Aorta (tissue), 5 donors: ENCODE measurements at places on chromosomes 2 and 18. TPM values are rescaled to one million over a fixed set of nuclear protein-coding genes. Genes with fewer than 3 reads are reported as not detected.

Gene ZNF532
- total RNA-seq = 183 TPM

Gene CASP10
- total RNA-seq = 26.1 TPM

Gene CASP8
- total RNA-seq = 19.2 TPM

Gene LCT
- total RNA-seq = not detected

Gene KCMF1
- 66.7 TPM for total RNA-seq

Gene KCNE4
- total RNA-seq = 10.9 TPM

Gene CROCC2
- 0.45 TPM for total RNA-seq

Gene NFATC1
- 37.2 TPM for total RNA-seq

Gene CHRND
- total RNA-seq = not detected

Gene LIPG
- 9.1 TPM for total RNA-seq

Gene NTSR2
- total RNA-seq = not detected

Gene PROKR1
- total RNA-seq = not detected

Gene HOXD13
- total RNA-seq = not detected

Gene ROCK1
- 98.9 TPM for total RNA-seq

Gene TBR1
- not detected for total RNA-seq

Gene TXNL4A
- total RNA-seq = 71.7 TPM

Gene RGPD4
- total RNA-seq = 0.33 TPM

Gene SESTD1
- total RNA-seq = 157 TPM

Gene ACVR1C
- 1.1 TPM for total RNA-seq

Gene ZSWIM2
- not detected for total RNA-seq

Gene LAMA3
- 14.2 TPM for total RNA-seq

Gene GYPC
- total RNA-seq = 79.5 TPM

Gene PID1
- total RNA-seq = 88.6 TPM

Gene CBLN2
- 0.49 TPM for total RNA-seq

Gene ANKRD53
- 1.9 TPM for total RNA-seq

Gene SLC5A7
- not detected for total RNA-seq

Gene EFHD1
- 85.8 TPM for total RNA-seq

Gene DCDC2C
- not detected for total RNA-seq

Gene EN1
- not detected for total RNA-seq

Gene ACMSD
- total RNA-seq = not detected

Gene ARHGEF33
- 0.42 TPM for total RNA-seq

Gene MC4R
- not detected for total RNA-seq

Gene IL36G
- not detected for total RNA-seq

Gene GGCX
- 48.3 TPM for total RNA-seq

Gene ITM2C
- 99.5 TPM for total RNA-seq

Gene ERICH2
- total RNA-seq = 0.69 TPM

Gene UGT1A10
- not detected for total RNA-seq

Gene CNTNAP5
- not detected for total RNA-seq
